ENCODE measurements at places on chromosomes 6 and 20. TPM values are rescaled to one million over a fixed set of nuclear protein-coding genes. Genes with fewer than 3 reads are reported as not detected.

DAAM2 gene
- 16.1 TPM for total RNA-seq

ANKRD66 gene
- total RNA-seq: not detected

KCNQ2 gene
- 0.52 TPM for total RNA-seq

HCK gene
- 4.4 TPM for total RNA-seq

PROCR gene
- total RNA-seq: 9.5 TPM

SAMD5 gene
- 0.67 TPM for total RNA-seq

LKAAEAR1 gene
- total RNA-seq: not detected

ADAM33 gene
- 12.2 TPM for total RNA-seq

RAMACL gene
- total RNA-seq: 0.67 TPM

HRH3 gene
- total RNA-seq: not detected

TUBB2A gene
- 13.6 TPM for total RNA-seq

C20orf204 gene
- total RNA-seq: 0.35 TPM

EDN3 gene
- total RNA-seq: not detected

HLA-DMA gene
- total RNA-seq: 20.0 TPM

PSORS1C2 gene
- not detected for total RNA-seq

MATN4 gene
- not detected for total RNA-seq

C6orf118 gene
- not detected for total RNA-seq

ANGPT4 gene
- 0.05 TPM for total RNA-seq

C6orf163 gene
- 1.7 TPM for total RNA-seq

MOG gene
- 5.4 TPM for total RNA-seq

GJA10 gene
- not detected for total RNA-seq

SIM1 gene
- total RNA-seq: not detected

Data from left ventricle myocardium superior (tissue), 1 donor.